Thyroid gland (tissue), 4 donors: ENCODE measurements at places on chromosomes 2 and 18.

GRCh38 chr2:114688241-114688640 lies 245.8 kb downstream of the DPP10 start:
- no peak for DNase-seq

DNA sequence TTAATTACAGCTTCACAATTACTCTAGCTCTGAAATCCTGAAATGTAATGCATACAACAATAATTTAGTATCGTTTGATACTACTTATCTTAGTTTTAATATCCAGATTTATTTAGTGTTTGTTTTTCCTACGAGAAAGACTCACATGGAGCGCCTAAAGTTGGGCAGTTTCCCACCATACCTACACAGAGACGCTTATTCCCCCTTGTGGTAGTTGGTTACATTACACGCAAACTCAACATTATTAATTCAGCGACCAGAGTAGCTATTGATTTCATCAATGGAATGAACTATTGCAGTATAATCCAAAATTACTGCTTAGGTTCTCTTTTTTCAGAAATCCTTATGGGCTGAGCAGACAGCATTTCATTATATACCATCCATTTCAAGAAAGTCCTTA lies 164.0 kb upstream of the REG3G start:
- DNase-seq = no peak

GRCh38 chr18:33034945-33035344 lies 262.1 kb upstream of the KLHL14 start:
- no peak for DNase-seq

- peak; percentile 46 for DNase-seq
Measured at GRCh38 chr2:136378712-136379595, 261.0 kb upstream of the CXCR4 start.

DNA sequence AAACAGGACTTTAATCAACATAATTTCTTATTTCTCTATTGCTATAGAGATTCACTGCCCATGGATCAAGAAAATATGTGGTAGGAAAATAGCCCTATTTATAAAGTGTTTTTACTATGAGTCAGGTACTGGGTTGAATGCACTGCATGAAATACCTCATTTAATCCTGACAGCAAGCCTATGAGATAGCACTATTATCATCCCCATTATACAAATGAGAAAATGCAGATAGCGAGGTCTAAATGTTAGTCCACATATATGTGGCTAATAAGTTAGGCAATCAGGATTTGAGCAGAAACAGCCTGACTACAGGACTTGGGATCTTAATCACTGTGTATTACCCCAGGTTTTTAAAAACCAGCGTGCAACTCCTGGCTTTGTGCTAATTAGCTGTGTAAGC lies 8.5 kb upstream of the LYPD1 start:
- DNase-seq = no peak

DNA sequence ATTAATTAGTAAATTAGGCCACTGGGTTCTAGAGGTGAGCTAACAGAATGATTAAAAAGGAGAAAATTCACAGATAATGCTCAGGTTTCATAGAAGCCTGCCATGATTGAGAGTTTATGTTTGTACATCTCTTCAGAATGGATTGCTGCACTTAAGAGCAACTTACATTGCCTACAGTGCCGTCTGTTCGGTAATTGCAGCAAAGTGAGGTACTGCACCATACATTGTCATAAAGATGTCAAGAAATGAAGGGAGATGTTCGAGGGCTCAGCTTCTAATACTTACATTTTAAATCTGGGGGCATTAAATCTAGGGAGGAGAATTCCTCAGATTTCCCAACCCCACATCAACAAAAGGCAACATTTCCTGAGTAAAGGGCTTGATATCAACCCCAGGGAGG lies 976.2 kb upstream of the FANCL start:
- DNase-seq = no peak

DNA sequence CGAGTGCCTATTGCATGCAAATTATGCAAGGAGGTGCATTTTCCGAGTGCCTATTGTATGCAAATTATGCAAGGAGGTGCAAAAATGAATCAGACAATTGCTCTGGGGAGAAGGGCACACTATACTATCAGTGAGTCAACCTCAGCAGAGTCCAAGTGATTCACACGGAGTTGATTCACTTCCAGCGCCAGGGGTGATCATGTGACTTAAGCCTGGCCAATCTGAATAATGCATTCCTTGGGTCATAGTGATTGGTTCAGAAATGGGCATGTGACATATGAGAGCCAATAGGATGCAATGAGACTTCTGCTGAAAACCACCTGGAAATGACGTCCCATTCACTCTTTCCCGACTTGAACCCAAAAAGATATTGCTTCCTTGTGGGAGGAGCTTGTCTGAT lies 152.2 kb downstream of the DAW1 start:
- DNase-seq = no peak

DNA sequence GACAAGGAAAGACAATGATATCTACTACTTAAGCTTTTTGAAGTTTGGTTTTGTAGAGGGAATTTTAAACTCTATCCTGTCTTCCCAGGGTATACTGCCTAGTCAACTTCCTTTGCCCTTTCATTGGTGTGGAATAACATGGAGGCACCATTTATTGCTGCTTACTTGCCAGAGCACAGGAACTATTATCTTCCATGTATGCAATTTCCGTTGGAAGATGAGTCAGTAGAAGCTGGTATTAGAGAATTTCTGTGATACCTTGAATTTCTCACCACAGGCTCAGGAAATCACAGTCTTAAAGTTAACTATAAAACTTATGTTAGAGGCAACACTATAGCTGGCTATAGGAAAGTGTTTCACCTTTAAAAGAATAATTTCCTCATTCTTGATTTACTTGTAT lies 40.9 kb upstream of the RGPD4 start:
- DNase-seq = no peak

GRCh38 chr2:234771980-234772732 lies 179.7 kb upstream of the SH3BP4 start:
- no peak for DNase-seq

DNA sequence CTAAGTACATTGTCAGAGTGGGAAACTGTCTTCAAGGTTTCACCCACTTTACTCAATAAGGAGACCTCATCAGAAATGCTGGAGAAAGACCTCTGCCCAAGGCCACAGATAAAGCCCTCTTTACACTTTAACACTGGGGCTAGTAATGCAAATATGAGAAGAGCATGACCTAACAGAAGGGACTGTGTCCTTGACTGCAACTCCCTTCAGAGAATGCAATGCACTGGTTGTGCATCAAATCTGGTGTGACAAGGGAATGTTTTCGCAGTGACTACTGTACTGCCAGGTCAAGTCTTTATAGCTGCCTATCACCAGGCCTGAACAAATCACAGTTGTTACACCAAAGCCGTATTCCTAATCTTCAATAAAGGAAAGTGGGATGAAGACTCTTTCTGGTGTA lies 28.6 kb downstream of the CDH19 start:
- no peak for DNase-seq

DNA sequence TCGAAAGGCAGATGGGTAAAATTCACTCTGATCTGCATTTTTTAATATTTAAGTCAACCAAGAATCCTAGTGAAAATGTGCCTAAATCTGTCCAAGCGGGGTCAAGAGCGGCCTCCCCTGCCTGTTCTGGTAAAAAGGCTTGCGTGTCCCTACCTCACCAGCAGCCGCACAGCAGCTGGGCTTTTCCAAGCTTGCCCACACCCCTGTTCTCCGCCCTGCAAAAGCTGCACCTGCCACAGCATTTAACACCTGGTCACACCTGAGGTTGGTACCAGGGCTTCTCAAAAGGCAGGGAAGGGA lies 25.8 kb upstream of the TMEM182 start:
- DNase-seq = peak; percentile 29
